ENCODE measurements at places on chromosomes 11 and 22.

- H3K27me3 ChIP-seq, result no peaks in the 10 kb centered on the region
- no peak overlapping the region for H3K4me3 ChIP-seq
- H3K27ac ChIP-seq, result no peak overlapping the region
Observed at GRCh38 chr11:19187833-19188258, 13.9 kb downstream of the CSRP3 start.

DNA sequence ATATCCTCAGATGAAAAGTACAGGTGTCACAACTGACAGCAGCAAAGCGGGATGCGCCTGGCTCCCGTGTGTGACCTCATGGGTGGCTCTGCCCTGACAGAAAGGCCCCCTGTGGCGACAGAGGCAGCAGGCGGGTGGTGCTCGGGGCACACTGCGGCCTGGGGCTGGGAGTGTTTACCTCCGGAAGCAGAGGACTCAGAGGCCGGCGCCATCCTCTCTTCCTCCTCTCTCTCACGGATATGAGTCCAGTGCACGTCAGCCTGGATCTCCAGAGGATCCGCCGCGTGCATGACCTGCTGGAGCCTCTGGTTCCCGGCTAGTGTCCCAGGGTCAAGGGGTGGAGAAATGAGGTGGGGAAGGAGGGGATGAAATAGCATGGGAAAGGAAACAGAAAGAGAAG is 53.2 kb upstream of the BID start:
- no peak overlapping the region for H3K27ac ChIP-seq
- no peak for DNase-seq
- H3K4me1 ChIP-seq, result no peaks in the 10 kb centered on the region
- peaks cover 5% of the 10 kb centered on the region for H3K36me3 ChIP-seq

DNA sequence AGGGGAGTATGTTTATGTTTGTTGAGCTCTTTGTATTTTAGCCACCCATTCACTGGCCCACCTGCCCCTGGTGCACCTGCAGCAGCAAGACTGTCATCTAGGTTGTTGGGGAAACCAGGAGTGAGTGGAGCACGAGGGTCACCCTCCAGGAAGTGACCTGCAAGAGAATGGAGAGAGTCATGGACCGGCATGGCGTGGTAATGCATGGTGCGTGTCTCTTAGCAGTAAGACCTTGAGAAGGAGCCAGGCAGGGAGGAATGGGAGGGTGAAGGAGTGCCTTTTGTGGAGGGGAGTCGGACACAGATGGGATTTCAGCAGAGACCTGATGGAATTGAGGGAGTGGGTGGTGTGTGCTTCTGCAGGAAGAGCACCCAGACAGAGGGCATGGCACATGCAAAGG is 37.9 kb downstream of the KCNQ1 start:
- DNase-seq, result no peak
- H3K4me1 ChIP-seq, result no peaks in the 10 kb centered on the region
- H3K4me3 ChIP-seq, result no peak overlapping the region
- no peak overlapping the region for H3K27ac ChIP-seq

GRCh38 chr11:131121426-131122333 is 205.4 kb upstream of the SNX19 start:
- H3K27ac ChIP-seq, result no peak overlapping the region
- no peak overlapping the region for H3K4me3 ChIP-seq
- H3K4me1 ChIP-seq, result 0 out of 2 replicates have a peak, but pooled peaks cover 4% of the 10 kb centered on the region
- no peaks in the 10 kb centered on the region for H3K27me3 ChIP-seq
- no peaks in the 10 kb centered on the region for H3K36me3 ChIP-seq

DNA sequence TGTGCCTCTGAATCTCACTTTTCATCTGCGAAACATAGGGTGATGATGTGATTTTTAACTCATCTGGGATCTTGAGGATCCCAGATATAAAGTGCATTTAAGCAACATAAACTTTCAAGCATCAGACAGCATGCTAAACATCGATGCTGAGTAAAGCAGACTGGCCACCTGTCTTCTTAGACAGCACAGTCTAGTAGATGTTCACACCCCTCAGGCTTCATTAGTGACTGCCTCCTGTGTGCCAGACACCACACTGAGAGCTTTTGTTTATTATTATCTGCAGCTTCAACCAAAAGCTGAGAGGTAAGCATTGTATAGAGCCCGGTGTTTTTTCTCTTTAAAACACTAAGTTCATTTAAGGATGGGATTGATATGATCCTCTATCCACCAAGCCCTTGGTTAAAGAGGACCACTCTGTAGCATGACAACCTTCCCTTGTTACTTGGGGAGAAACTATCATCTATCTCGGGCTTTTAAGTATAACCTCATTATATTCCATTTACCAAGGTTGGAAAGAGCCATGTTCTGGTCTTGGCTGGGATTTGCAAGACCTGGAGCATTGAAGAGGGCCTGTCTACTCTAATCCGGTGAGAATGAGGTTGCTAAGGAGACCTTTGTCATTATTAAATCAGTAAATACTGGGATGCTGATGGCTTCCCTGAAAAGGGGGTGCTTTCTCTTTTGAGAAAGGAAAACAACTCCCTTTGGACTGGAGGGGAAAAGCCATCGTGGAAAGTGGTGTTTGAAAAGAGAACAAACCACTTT is 114.2 kb upstream of the SEZ6L start:
- H3K27ac ChIP-seq, result no peak overlapping the region
- no peaks in the 10 kb centered on the region for H3K36me3 ChIP-seq
- H3K27me3 ChIP-seq, result no peaks in the 10 kb centered on the region
- peaks cover 1% of the 10 kb centered on the region for H3K4me1 ChIP-seq

DNA sequence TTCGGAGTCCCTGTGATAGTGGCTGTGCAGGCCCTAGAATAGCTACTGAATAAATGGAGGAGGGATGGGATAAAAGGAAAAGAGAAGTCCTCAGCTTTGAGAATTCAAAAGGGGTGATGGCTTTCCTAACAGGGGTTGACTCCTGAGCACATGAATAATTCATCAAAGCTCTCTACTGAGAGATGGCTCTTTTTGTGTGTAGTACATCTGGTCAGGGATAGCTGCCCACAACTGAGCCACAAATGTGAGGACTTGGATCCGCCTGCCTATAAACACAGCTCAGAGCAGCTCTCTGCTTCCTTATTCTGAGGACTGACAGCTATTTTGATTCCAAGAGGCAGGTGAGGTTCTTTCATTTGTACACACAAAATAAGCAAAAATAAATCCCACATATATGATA is 82.3 kb downstream of the USP35 start:
- no peak overlapping the region for H3K27ac ChIP-seq
- H3K4me3 ChIP-seq, result no peak overlapping the region
- H3K4me1 ChIP-seq, result no peaks in the 10 kb centered on the region
- peaks cover 33% of the 10 kb centered on the region for H3K36me3 ChIP-seq

- no peak for DNase-seq
- no peak overlapping the region for H3K27ac ChIP-seq
- H3K4me1 ChIP-seq, result no peaks in the 10 kb centered on the region
- peaks cover 4% of the 10 kb centered on the region for H3K36me3 ChIP-seq
- H3K4me3 ChIP-seq, result no peak overlapping the region
- H3K27me3 ChIP-seq, result no peaks in the 10 kb centered on the region
Observed at GRCh38 chr11:75165721-75166120, 14.8 kb downstream of the SLCO2B1 start.
